CD8-positive, alpha-beta memory T cell (primary cell): ENCODE measurements at places on chromosomes 1 and 21.

- no peak overlapping the region for H3K27ac ChIP-seq
- H3K4me1 ChIP-seq: no peaks in the 10 kb centered on the region
- DNase-seq: no peak
Measured at GRCh38 chr1:211968200-211968834, 67.0 kb downstream of the INTS7 start.

DNA sequence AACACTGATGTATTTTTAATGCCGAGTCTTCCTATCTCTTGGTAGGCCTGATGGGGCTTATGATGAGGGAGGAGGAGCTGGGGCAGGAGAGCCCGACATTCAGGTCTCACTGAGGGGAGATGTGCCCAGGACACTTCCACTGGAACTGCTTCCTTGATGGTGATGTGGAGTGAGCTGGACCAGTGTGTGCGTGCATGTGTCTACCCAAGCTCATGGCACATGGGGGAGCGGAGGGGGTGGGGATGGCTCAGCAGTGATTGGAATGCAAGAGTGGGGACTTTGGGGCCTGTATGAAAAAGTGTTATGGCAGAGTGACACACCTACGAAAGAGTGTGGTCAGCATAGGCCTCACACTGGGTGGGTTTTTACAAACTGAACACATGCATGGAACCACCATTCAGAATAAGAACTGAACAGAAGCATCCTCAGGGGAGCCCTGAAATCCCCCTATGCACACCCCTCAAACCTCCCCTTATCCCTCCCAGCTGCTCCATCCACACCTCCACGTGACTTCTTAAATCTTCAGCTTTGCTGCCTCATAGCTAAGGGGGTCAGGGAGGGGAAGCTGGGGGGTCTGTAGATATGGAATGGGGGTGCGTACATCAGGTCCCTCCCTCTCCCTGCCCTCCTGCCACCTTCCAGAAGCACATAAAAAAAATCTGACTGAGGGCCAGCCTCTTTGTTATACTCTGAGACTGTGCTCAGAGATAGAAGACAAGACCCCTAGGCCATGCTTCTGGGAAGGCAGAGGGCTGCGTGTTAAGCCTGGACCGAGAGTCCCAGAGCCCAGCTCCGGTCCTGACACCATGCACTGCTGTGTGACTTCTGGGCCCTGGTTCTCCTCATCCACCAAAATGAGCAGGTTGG, 11.6 kb downstream of the IL6R start:
- no peak overlapping the region for H3K4me3 ChIP-seq
- no peak for DNase-seq
- peaks cover 54% of the 10 kb centered on the region for H3K4me1 ChIP-seq
- H3K27ac ChIP-seq: no peak overlapping the region
- H3K36me3 ChIP-seq: no peaks in the 10 kb centered on the region

DNA sequence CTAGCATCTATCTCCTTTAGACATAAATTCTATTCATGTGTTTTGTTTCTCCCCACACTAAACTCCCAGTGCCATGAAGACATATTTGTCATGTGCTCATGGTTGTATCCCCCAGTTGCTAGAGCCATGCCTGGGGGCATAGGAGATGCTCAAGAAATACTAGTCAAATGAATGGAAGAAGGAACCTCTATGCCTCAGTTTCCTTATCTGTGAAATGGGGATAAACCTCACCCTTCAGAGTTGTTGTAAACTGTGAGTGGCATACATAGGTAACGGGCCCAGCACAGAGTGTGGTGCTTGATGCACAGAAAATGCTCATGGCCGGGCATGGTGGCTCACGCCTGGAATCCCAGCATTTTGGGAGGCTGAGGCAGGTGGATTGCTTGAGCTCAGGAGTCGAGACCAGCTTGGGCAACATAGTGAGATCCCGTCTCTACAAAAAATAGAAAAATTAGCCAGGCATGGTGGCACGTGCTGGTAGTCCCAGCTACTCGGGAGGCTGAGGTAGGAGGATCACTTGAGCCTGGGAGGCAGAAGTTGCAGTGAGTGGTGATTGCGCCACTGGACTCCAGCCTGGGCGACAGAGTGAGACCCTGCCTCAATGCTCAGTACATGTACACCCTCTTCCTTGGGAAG, 8.7 kb downstream of the LDLRAD2 start:
- no peak overlapping the region for H3K4me3 ChIP-seq
- no peak overlapping the region for H3K27ac ChIP-seq
- H3K36me3 ChIP-seq: no peaks in the 10 kb centered on the region
- H3K4me1 ChIP-seq: no peaks in the 10 kb centered on the region

DNA sequence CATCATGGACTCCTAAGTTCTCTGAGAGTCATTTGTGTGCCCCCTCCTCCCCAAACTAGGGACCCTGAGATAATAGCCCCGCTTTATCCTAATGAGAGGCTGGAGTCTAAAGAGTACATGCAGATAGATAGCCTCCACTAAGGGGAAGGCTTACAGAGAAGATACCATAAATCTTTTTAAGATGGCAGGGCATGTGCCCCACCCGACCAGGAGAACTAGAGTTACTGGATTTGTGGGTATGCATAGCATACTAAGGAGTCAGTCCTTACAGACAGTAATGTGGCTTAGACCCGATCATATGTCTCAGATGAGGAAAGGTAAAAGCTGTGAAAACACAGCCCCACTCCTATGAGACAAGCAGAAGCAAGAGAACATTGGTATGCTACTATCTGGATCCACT, 25.7 kb upstream of the PKN2 start:
- no peak overlapping the region for H3K27ac ChIP-seq
- no peak overlapping the region for H3K4me3 ChIP-seq
- H3K36me3 ChIP-seq: no peaks in the 10 kb centered on the region
- H3K27me3 ChIP-seq: no peaks in the 10 kb centered on the region
- H3K4me1 ChIP-seq: peaks cover 6% of the 10 kb centered on the region

- no peak overlapping the region for H3K27ac ChIP-seq
- no peaks in the 10 kb centered on the region for H3K27me3 ChIP-seq
- H3K4me1 ChIP-seq: no peaks in the 10 kb centered on the region
- no peak overlapping the region for H3K4me3 ChIP-seq
- DNase-seq: no peak
Measured at GRCh38 chr1:2564006-2564814, 8.0 kb downstream of the TNFRSF14 start.

DNA sequence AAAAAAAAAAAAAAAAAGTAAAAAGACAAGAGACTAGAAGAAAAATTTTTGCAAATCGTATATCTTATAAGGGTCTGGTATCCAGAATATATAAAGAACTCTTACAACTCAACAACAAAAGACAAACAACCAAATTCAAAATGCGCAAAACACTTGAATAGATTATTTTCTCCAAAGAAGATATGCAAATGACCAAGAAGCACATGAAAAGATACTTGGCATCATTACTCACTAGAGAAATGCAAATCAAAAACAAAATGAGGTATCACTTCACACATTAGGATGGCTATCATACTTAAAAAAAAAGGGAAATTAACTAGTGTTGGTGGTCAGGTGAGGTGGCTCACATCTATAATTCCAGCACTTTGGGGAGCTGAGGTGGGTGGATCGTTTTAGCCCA, 12.0 kb upstream of the SLC2A5 start:
- no peak overlapping the region for H3K4me3 ChIP-seq
- peaks cover 6% of the 10 kb centered on the region for H3K4me1 ChIP-seq
- no peak for DNase-seq
- peaks cover 7% of the 10 kb centered on the region for H3K27me3 ChIP-seq
